ENCODE measurements at places on chromosomes 11 and 22.

DNA sequence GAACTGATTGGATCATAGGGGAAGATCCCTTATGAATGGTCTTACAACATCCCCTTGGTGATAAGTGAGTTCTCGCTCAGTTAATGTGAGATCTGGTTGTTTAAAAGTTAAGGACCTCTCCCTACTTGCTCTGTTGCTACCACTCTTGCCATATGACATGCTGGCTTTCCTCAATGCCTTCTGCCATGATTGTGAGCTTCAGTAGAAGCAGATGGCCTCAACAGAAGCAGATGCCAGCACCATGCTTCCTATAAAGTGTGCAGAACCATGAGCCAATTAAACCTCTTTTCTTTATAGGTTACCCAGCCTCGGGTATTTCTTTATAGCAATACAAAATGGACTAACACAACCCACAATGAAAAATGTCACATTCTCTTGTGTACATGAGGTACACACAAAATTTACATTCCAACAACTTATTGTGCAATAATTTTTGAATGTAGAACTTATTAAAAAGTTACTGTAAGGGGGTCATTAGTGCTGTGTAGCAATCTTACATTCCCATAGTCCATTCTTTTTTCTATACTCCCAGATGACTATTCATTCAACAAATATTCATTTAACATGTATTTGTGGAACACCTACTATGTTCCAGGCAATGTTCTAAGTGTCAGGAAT lies 10.3 kb downstream of the CYP2R1 start:
- DNase-seq: no peak

GRCh38 chr11:65436412-65437032 lies 13.9 kb downstream of the NEAT1 start:
- DNase-seq: no peak

DNA sequence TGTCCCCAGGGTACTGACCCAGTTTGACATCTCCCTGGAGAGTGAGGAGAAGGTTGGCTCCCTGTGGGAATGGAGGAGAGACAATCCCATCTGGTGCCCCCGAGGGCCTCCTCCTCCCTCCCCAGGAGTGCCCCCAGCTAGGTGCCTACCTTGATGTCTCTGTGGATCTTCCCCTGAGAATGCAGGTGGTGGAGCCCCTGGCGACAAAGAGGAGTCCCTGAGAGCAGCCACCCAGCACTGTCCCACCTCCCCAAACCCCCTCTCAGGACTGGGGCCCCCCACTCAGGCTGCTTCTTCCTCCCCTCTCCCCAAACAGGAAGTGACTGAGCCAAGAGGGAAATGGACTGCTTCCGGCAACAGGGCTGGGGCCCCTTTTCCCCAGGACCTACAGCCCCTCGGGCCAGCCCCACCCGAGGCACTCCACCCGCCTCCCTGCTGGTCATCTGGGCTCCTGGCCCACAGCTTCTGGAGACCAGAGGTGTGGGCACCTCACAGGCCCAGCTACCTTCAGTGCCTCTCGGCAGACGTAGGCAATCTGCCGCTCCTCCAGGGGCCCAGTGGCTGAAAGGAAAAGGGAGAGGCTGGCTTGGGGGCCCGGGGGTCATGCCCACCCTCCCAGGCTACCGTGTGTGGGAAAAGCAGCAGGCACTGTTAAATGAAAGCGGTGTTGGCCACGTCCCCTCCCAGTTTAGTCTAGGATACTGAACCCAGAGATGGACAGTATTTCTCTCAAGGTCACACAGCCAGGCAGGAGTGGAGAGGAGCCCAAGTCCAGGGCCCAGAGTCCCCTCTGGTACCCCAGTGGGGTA lies 1.2 kb downstream of the MAP4K2 start:
- DNase-seq: no peak

- DNase-seq: no peak
These were observed 29.0 kb upstream of the CARD16 start for GRCh38 chr11:105074166-105074530.

DNA sequence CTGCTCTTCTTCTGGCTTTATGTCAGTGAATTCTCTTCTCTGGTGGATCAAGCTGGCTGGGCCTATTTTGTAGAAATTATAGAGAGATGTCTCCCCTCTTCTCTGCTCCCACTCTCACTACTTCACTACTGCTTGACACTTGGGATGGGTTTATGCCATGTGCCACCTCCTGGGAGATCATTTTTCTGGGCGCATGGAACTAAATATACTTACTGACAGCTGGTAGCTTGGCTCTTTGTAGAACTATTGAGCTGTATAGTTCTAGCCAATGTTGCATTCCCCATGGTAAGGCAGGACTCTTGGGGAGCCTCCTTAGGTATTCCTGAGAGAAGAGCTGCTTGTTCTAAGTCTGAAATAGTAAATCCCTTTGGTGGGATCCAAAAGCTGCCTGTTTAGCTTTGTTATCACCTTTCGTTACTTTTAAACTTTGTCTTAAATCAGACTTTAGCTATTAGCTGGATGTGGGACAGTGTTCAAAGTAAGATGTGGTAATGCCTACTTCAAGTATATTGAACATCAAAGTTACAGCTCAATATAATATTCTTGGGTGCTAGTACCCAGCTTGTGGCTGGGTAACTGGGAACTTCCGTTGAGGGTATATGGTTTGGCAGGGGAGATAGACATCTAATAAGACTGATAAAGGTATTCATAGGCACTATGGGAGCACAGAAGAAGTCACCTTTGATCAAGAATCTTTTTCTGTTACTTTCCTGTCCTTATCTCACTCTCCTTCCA lies 87.5 kb upstream of the RRM1 start:
- no peak for DNase-seq

DNA sequence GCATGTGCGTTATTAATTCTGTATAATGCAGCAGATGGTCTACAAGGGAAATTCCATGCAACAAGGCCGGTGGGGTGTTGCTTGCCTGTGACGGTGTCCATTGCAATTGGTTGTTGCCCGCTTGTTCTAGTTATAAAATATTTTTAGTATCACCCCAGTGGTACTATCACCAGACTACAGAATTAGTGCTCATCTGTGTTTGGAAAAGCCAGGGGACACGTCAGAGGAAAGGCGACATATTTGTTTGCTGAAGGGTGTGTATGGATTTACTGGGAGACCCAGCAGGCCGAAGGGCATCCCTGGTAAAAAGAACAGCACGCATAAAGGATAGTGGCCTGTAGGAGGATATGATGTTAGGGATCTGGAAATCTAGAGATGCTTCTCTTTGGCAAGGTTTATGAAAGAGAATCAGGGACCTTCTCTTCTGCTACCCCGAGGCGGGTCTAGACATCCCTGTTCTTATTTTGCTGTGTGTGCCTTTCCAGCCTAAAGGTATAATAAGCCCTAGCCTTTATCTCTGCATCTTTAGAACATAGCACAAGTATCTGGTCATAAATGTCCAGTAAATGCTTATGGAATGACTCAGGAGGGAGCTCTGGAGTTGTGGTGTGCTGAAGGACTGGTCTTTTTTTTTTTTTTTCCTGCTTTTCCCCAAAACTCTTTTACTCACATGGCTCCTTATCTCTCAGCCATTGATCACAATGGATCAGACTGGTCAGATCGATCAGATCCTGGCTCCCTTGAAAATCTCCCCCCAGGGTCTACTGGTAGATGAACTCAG lies 90.9 kb downstream of the LDLRAD3 start:
- DNase-seq: peak; percentile 74

DNA sequence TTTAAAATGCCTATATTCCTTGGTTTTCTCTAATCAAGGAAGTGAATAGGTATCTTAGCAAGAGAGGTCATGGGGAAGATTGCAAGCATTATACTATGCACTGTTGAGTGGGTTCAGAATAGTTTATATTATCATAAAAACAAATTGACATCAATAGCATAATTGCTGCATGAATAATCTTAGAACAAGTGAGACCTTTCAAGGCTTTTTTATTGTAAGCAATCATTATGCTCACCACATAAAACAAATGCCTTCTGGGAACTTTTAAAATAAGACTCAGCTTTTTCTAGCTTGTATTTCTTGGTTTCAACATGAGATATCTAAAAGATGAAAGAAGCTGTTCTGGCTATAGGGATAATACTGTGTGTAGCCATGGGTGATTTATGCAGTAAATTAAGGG lies 135.6 kb upstream of the ZC3H12C start:
- DNase-seq: no peak

DNA sequence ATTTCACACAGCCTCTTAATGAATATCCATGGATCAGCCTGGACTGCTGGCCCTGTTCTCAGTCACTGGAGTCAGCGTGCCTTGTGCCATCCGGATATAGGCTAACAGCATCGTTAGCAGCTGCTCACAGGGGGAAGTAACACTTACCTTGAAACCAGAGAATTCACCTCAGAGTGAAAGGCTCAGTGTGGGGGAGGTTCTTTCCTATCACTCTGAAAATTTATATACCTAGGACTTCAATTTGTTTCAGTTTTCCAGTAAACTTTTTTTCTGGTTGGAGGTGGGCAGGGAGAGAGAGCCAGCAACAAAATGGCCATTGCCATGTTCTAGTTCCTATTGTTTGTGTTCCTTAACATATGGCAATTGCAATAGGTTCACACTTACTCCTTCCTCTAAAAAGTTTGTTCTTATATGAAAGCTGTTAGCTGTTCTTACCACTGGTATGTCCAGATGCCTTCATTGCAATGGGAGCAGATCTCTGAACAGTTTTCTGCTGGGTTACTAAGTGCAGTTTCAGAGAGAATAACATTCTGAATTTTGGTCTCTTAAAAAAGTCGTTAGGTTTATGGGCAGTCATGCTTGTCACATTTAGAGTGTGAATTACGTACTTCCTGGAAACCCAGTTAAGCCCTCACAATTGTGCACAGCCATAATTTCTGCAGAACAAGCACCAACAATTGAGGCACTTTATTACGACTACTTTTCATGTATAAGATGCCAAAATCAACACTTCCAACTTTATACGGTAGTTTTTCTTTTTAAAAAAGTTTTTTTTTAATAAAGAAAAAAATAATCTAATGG lies 247.6 kb downstream of the CADM1 start:
- no peak for DNase-seq

GRCh38 chr11:1300569-1301187 lies 8.8 kb downstream of the TOLLIP start:
- no peak for DNase-seq

Data from non-pigmented ciliary epithelial cell (primary cell).